Activated CD8-positive, alpha-beta T cell treated with anti-CD3 and anti-CD28 coated beads, Interleukin-2, amount 10 ng/mL, durations not matched to agents 7 days and 5 days (primary cell): ENCODE measurements at places on chromosomes 2 and 18. TPM values are rescaled to one million over a fixed set of nuclear protein-coding genes. Genes with fewer than 3 reads are reported as not detected.

The CXCR1 gene
- 0.55 TPM for total RNA-seq

The TUBB8B gene
- total RNA-seq, result not detected

- H3K4me1 ChIP-seq, result no peaks in the 10 kb centered on the region
- no peaks in the 10 kb centered on the region for H3K27me3 ChIP-seq
- no peak overlapping the region for H3K27ac ChIP-seq
- no peaks in the 10 kb centered on the region for H3K36me3 ChIP-seq
These were observed 673.8 kb upstream of the SALL3 start for GRCh38 chr18:78305789-78306188.

The SERPINB12 gene
- total RNA-seq, result not detected

DNA sequence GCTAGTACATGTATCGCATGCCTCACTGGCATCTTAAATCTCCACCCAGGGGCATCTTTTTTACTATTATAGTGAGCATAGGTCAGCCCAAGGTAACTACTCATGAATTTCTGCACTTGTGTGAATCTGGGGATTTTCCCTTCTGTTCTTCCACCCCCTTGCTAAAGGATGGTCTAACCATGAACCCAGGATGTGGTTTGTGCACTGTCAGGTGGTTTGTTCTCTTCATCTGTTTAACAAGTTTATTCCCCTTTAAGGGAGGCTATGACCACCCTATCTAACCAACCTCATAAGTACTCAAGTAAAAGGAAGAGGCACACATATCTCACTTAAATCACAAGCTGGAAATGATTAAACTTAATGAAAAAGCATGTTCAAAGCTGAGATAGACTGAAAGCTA lies 243.0 kb downstream of the RPRM start:
- DNase-seq, result peak; percentile 78
- H3K27me3 ChIP-seq, result peaks cover 4% of the 10 kb centered on the region
- H3K36me3 ChIP-seq, result peaks cover 6% of the 10 kb centered on the region
- peaks cover 19% of the 10 kb centered on the region for H3K4me1 ChIP-seq
- H3K4me3 ChIP-seq, result no peak overlapping the region

- H3K36me3 ChIP-seq, result no peaks in the 10 kb centered on the region
- H3K4me3 ChIP-seq, result no peak overlapping the region
- H3K27me3 ChIP-seq, result peaks cover 2% of the 10 kb centered on the region
- H3K27ac ChIP-seq, result no peak overlapping the region
These were observed 135.4 kb downstream of the ABCA12 start for GRCh38 chr2:215003001-215003400.

- no peaks in the 10 kb centered on the region for H3K36me3 ChIP-seq
- no peaks in the 10 kb centered on the region for H3K27me3 ChIP-seq
- H3K4me3 ChIP-seq, result no peak overlapping the region
- DNase-seq, result no peak
- H3K27ac ChIP-seq, result no peak overlapping the region
These were observed 60.3 kb upstream of the HPCAL1 start for GRCh38 chr2:10242451-10242850.

DNA sequence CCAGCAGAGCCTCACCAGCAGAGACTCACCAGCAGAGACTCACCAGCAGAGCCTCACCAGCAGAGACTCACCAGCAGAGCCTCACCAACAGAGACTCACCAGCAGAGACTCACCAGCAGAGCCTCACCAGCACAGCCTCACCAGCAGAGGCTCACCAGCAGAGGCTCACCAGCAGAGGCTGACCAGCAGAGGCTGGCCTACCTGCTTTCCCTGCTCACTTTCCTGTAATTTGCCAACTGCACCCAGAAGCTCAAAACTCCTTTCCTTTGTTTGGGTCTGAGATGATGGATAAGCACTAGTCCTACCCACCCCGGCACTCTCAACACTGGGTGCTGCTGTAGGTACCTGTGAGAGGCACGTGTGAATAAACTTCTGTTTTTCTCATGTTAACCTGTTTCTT lies 36.4 kb upstream of the PXDN start:
- no peak overlapping the region for H3K4me3 ChIP-seq
- H3K27ac ChIP-seq, result no peak overlapping the region
- DNase-seq, result no peak
- H3K4me1 ChIP-seq, result no peaks in the 10 kb centered on the region
- H3K36me3 ChIP-seq, result no peaks in the 10 kb centered on the region

The COLEC12 gene
- total RNA-seq, result not detected

DNA sequence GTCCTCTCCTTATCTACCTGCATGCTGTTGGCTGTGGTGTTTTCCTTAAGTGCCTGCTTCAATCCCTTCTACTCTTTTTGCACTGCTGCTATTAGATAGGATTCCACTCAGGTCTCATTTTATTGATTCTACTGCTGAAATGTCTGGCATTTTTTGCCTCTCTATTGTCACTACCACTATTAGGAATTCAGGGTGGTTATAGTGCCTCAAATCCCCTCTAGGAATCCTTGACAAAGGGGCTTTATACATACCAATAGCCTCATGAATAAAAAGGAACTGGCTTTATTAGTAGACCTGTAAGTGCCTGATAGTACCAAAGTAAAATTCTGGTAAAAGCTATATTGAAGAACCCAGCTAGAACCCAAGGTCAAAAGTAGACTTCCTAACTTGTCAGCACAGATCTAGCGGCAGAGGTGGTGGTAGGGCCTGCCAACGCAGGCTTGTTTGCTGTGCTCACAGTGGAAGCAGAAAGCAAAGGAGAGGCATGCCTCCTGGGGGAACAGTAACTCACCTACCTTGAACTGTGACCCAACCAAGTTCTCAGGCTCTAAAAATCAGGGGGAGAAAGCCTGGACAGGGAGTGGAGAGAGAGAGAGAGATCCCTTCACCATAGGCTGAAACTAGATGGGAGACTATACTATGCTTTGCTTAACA lies 200.8 kb downstream of the RAB3GAP1 start:
- no peak for DNase-seq
- H3K27me3 ChIP-seq, result no peaks in the 10 kb centered on the region
- H3K4me3 ChIP-seq, result no peak overlapping the region

DNA sequence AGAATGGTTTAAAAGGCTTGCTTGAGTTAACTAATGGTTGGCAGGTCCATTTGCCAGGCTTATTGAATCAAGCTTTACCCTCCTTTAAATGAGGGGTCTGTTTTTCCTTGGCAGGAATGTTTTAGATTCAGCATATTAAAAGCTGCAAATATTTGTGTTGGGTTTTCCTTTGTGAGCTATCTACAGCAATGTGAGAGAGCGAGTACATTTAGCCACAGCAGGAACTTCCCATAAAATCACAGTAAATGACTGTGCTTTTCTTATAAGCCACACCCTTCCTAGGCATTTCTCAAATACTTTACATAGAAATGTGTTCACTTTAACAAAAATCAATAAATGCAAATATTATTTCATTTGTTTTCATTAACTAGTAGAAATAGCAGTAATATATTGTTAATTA lies 23.9 kb downstream of the CALCRL start:
- no peaks in the 10 kb centered on the region for H3K4me1 ChIP-seq
- no peak overlapping the region for H3K4me3 ChIP-seq
- H3K27ac ChIP-seq, result no peak overlapping the region

The IKZF2 gene
- total RNA-seq, result 29.7 TPM

- H3K27ac ChIP-seq, result no peak overlapping the region
- no peaks in the 10 kb centered on the region for H3K36me3 ChIP-seq
- H3K4me3 ChIP-seq, result no peak overlapping the region
These were observed 21.0 kb upstream of the PTMA start for GRCh38 chr2:231687133-231687852.

GRCh38 chr2:193461431-193461934 lies 1266.8 kb upstream of the TMEFF2 start:
- H3K36me3 ChIP-seq, result no peaks in the 10 kb centered on the region
- no peaks in the 10 kb centered on the region for H3K4me1 ChIP-seq
- H3K4me3 ChIP-seq, result no peak overlapping the region

DNA sequence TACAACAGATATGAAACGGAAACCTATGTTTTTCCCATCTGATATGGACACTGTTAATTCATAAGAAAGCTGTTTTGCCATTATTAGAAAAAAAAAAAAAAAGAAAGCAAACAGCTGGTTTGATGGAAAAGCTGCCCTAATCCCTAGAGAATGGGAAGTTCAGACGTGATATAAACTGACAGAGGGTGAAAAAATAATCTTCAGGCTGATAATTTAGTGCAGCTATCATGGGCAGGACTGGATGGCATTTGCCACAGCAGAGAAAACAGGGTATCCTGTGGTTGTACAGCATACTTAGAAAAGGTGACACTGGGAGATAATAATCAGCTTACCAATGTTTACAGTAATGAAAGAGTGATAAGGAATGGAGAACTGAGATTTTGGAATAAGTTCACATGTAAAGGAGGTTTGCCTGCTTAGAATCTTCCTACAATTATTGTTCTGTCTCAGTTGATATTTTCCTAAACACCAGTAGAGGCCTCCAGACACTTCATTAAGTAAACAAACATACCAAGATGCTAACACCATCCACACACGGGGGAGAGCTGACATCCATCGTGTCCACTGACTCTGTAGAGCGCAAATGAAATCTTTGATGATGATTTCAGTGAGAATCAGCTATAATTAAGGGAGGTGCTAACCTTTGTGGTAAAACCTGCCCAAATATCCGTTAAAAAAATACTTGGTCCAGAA lies 211.6 kb upstream of the MMADHC start:
- no peaks in the 10 kb centered on the region for H3K4me1 ChIP-seq
- H3K4me3 ChIP-seq, result no peak overlapping the region
- no peak for DNase-seq
- no peaks in the 10 kb centered on the region for H3K27me3 ChIP-seq
- H3K27ac ChIP-seq, result no peak overlapping the region
- H3K36me3 ChIP-seq, result no peaks in the 10 kb centered on the region

DNA sequence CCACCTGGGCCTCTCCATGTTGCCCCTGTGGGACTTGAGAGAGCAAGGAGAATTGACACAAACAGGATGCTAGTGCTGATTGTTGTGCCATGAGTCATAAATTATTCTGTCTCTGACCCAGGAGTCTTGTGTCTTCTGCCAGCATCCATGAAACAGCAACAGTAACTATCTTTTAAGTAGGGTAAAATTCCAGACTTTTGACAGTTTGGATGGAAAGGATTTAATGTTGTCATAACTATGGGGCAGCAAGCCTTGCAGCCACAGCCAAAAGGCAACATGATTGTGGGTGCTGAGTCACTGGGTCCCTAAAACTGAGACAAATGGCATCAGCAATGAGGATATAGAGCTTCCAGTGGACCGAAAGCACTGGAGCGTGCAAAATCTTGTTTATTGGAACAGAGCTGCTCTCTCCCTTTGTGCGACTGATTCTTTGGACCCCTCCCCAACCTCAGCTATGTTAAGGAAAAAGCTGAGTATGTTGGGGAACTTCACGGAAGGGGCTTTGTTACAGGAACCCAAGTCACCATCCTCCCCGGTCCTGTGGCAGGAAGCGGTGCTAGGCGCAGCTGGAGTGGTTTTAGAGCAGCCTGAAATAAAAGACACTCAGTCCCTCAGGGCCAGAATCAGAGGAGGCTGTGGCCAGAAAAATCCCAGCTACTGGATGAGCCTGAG lies 9.6 kb upstream of the ITPRIPL1 start:
- peaks cover 32% of the 10 kb centered on the region for H3K36me3 ChIP-seq
- H3K4me1 ChIP-seq, result peaks cover 60% of the 10 kb centered on the region
- peak overlapping the region; percentile 93 for H3K27ac ChIP-seq

- H3K27me3 ChIP-seq, result no peaks in the 10 kb centered on the region
- H3K4me3 ChIP-seq, result no peak overlapping the region
- peaks cover 3% of the 10 kb centered on the region for H3K4me1 ChIP-seq
These were observed 17.3 kb downstream of the MRPL30 start for GRCh38 chr2:99198103-99198841.
